Brain (organoid and tissue), 16 donors: ENCODE measurements at places on chromosomes 12 and 14.

DNA sequence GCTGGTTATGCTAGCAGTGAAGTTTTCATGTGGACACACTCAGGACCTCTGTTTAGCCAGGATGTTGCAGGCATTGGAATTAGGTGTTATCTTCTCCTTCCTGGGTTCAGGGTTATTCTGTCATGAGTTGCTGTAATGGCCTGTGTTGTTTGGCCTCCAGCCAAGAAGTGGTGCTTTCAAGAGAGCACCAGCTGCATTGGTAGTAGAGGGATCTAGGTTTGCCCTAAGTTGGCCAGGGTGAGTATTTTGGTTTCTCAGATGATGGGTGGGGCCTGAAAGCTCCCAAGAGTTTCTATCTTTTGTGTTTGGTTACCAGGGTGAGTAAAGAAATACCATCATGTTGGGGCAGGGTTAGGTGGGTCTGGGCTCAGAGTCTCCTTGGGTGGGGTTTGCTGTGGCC lies 2.7 kb upstream of the GZMH start:
- no peak for DNase-seq

- no peak for DNase-seq
These were observed 4.1 kb downstream of the C12orf75 start for GRCh38 chr12:105334582-105334981.

- DNase-seq = no peak
These were observed 4.6 kb downstream of the TAC3 start for GRCh38 chr12:57011438-57012424.

- no peak for DNase-seq
These were observed 323.4 kb downstream of the VRK1 start for GRCh38 chr14:97120611-97121031.

DNA sequence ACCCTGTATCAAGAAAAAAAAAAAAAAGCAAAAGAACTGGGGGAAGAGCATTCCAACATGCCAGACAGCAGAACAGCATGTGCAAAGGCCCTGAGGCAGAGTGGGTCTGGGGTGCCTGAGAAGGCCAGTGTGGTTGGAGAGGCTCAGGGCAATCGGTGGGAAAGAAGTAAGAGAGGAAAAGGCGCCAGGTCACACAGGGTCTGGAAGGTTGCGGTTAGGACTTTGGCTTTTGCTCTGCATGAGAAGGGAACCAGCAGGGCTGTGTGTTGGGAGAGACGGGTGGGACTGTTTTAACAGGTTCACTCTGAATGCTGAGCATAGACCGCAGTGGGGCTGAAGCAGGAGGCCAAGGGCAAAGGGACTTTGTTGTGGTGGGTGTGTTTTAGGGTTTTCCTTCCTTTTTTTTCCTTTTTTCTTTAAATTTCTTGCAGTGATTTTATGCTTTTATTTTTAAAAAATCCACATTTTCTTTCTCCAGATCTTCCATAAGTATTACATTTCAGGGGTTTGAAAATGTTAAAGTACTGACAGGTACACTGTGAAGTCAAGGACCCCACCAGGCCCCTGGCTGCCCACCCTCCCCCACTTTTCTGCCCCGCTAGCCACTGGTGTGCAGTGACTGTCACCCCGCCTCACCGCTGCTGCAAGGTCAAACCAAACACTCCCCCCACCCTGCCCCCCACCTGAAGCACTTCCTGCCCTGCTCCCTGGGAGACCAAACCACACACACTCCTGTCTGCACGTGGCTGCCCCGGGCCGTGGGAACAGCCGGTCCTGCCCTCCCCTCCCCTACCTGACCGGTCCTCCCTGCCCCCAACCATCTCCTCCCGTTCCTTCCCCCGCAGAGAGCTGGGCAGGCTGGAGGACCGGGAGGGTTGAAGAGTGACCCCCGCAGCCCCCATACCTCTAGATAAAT lies 30.0 kb downstream of the DTX1 start:
- no peak for DNase-seq

DNA sequence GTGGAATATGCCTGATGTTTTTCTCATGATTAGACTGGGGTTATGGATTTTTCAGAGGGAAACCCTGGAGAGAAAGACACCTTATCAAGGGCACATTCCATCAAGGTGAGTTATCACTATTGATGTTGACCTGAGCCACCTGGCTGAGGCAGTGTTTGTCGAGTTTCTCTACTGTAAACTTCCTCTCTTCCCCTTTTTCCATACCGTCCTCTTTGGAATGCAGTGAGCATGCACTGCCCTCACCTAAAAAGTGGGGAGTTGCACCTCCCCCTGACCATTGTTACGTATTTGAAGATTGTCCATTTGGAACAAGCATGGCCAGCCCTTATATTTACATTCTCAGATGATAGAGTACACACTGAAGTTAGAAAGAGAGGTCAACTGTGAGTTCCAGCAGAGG lies 53.9 kb upstream of the PWP1 start:
- DNase-seq = no peak
